ENCODE measurements at places on chromosomes 3 and 15.

GRCh38 chr3:138818185-138818860 is 16.4 kb downstream of the PIK3CB start:
- no peak for DNase-seq

DNA sequence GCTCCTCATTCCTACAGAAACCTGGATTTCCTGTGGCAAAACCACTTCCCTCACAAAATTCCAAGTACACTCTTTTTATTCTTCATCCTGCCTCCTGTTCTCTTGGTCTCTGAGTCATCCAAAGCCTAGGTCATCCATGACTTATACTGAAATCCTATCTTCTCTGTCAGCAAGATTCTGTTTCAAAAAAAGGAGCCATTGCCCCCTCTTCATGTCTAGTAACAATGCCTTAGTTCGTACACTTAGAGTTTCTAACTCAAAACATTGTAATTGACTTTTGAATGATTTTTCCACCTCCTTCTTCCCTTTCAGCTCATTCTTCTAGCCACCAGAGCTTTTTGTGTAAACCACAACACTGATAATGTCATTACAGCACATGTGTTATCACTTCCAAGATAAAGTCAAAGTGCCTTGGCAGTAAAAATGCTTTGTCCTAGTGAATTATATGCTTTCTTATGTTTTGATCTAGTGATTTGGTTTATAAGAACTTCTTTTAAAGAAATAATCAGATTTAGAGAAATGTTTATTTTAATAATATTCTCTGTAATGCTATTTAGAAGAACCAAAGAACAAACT is 256.5 kb upstream of the NECTIN3 start:
- DNase-seq, result no peak

DNA sequence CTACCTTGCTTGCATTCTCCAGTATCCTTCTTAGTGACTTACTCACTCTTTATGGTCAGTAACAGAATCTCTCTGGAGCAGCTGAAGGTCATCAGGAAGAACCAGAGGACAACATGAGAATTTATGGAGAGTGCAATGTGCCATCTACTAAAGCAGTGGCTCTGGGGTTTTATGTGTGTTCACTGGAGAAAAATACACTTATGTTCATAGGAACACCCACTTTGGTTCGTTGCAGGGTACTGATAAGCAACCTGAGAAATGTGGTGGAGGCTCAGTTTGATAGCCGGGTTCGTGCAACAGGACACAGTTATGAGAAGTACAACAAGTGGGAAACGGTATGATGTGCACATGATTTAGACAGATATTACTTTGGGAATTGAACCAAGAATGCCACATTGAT is 12.8 kb downstream of the CPB1 start:
- no peak for DNase-seq

- no peak for DNase-seq
Observed at GRCh38 chr3:59443618-59444293, 393.9 kb upstream of the CFAP20DC start.

GRCh38 chr3:30664884-30665283 is 58.5 kb downstream of the TGFBR2 start:
- no peak for DNase-seq

- DNase-seq, result no peak
Observed at GRCh38 chr15:67017311-67017710, 48.1 kb upstream of the SMAD3 start.

- DNase-seq, result no peak
Observed at GRCh38 chr3:114223143-114223542, 14.2 kb downstream of the ZNF80 start.

All from HAP-1 (cell line).